ENCODE measurements at places on chromosomes 3 and 15.
A peak's percentile ranks its signal among the peaks of the same experiment; 100 is the strongest.

DNA sequence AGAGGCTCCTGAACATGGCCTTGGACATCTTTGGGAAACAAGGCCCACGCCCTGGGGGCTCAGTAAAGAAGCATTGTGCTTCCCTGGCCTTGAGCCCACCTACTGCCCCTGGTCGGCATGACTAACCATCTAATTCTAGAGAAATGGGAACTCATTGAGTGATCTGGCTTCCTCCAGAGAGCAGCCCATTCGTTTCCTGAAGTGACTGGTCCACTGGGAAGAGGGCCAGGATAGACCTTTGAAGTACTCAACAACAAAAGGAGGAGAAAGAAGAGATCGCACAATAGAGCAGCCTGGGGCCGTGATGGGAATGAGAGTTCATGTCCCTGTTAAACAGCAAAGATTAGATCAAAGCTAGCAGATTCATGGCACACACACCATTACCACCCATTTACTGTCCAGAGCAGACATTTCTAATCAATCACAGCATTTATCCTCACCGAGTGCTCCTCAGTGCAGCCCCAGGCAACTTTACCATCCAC lies 514.4 kb upstream of the PROK2 start:
- DNase-seq = no peak

- no peak for DNase-seq
These were observed 72.7 kb upstream of the LRTM1 start for GRCh38 chr3:55000546-55000945.

DNA sequence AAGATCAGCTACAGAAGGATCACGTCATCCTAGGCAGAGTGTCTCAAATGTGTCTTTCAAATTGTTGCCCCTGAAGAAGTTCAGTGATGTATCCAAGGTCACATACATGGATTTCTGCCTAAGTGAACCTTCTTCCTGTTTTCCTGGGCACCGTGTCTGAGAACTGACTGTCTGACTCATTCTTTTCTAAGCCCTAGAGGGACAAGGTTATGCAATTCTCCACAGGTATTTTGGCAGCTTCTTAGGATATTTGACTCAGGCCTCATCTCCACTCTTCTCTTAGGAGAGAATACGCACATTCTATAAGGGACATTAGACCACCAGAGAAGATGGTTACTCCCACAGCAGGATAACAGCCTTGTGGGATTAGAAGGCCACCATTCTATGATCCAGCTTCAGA lies 391.9 kb upstream of the THBS1 start:
- no peak for DNase-seq

DNA sequence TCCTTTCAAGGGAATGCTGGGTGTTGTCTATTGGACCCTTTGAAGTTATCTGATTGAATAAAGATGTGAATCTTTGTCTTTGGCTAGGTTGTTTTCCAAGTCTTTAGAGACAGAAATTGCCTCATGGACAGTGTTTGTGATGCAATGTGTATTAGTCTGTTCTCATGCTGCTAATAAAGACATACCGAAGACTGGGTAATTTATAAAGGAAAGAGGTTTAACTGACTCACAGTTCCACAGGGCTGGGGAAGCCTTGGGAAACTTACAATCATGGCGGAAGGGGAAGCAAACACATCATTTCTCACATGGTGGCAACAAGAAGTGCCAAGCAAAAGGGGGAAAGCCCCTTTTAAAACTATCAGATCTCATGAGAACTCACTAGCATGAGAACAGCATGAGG lies 88.8 kb upstream of the PLXND1 start:
- no peak for DNase-seq

- no peak for DNase-seq
These were observed 102.5 kb downstream of the IQSEC1 start for GRCh38 chr3:12970684-12971083.

GRCh38 chr3:41701191-41701698 lies 260.7 kb downstream of the ULK4 start:
- no peak for DNase-seq

DNA sequence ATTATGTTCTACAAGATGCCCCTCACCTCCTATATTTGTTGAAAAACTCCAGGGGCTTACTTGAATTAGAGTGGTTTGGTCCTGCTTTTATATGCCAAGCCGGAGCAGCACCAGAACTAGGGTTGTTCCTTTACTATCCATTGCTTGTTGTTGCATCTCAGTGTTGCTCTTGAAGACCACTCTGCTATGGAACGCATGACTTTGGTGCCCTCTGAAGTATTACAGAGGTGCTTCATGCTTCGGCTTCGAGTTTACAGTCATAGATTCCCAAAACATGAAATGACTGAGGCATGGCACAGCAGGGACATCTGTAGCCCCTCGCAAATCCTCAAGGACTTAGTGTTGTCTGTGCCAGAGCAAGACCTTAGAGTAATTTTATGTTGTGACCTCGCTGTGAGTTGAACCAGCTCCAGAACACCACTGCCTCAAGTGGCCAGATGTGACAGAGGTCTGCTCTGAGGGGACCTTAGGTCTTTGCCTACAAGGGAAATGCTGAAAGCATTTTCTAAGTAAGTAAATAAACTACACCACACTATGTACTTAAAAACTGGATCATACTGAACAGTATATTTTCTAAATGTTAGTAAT lies 67.2 kb upstream of the SIAH2 start:
- no peak for DNase-seq

- no peak for DNase-seq
These were observed 10.5 kb upstream of the TM4SF19 start for GRCh38 chr3:196348698-196349097.

GRCh38 chr3:196174652-196175051 lies 36.5 kb downstream of the ZDHHC19 start:
- no peak for DNase-seq

- DNase-seq = no peak
These were observed 3.4 kb upstream of the TLR9 start for GRCh38 chr3:52228751-52229291.

- DNase-seq = no peak
These were observed 249.8 kb downstream of the AGBL1 start for GRCh38 chr15:86329311-86330013.

GRCh38 chr15:86135041-86135440 lies 55.4 kb downstream of the AGBL1 start:
- DNase-seq = no peak

- no peak for DNase-seq
These were observed 42.5 kb downstream of the CA12 start for GRCh38 chr15:63339006-63339766.

- no peak for DNase-seq
These were observed 19.9 kb downstream of the SPICE1 start for GRCh38 chr3:113495035-113495434.

GRCh38 chr3:70880421-70880820 lies 568.0 kb upstream of the MDFIC2 start:
- no peak for DNase-seq

DNA sequence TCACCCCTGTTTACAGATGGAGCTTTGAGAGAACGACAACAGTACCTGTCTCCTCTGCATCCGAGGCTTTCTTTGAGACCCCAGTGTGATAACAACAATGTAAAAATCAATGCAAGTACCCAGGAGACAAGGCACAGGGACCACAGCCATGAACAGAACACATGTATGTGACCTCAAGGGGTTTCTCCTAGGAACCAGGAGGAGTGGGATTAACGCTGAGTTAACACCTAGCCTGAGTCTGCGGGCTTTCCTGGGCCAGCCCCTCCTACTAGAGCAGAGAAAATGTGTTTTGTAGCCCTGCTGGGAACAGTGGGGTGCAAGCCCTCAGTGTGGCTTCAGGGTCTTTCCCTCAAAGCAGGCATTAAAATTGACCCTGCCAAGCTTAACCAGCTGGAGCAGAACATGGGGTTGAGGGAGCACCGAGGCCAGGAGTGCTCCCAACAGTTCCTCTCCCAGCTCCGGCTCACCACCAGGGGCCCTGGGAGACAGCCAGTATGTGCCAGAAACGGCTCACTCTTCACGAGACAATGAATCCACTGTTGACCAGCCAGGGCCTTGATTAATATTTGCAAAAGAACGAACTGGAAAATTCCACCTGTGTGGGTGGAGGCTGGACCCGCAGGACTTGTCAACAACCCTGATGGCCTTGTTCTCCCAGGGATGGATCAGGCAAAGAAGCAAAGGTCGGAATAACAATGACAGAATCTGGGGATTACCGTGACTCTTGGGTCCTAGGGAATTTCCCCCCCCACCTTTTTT lies 3.6 kb downstream of the CHDH start:
- no peak for DNase-seq

GRCh38 chr3:2770451-2770850 lies 339.7 kb downstream of the IL5RA start:
- DNase-seq = no peak

DNA sequence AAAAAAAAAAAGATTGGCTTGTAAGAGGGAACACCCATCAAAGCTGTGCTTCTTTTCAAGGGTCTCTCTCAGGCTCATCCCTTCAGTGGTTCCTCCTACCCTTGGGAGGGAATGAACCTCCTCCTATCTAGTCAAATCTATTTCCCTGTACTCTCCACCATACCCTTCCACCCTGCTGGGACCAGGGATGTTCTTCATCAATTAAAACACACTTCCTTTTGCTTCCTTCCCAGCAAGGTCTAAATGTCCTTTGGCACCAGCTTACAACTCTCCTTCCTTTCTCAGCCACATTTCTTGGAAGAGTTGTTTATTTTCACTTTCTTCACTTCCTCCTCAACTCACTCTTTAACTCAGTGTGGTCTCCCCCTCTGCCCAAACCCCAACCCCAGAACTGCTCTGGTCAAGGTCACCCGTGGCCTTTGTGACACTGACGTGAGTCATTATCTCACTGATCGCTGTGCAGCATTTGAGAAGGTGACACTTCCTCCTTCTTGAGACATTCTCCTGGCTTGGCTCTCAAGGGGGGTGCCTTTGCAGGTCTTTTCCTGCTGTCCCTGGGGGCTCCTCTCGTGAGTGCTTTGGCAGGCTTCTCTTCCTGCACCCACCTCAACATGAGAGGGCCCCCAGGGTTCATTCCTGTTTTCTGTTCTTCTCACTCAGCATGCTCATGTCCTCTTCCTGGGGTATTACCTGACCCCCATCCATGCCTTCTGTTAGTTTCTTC lies 210.5 kb upstream of the TLE3 start:
- DNase-seq = peak; percentile 6

DNA sequence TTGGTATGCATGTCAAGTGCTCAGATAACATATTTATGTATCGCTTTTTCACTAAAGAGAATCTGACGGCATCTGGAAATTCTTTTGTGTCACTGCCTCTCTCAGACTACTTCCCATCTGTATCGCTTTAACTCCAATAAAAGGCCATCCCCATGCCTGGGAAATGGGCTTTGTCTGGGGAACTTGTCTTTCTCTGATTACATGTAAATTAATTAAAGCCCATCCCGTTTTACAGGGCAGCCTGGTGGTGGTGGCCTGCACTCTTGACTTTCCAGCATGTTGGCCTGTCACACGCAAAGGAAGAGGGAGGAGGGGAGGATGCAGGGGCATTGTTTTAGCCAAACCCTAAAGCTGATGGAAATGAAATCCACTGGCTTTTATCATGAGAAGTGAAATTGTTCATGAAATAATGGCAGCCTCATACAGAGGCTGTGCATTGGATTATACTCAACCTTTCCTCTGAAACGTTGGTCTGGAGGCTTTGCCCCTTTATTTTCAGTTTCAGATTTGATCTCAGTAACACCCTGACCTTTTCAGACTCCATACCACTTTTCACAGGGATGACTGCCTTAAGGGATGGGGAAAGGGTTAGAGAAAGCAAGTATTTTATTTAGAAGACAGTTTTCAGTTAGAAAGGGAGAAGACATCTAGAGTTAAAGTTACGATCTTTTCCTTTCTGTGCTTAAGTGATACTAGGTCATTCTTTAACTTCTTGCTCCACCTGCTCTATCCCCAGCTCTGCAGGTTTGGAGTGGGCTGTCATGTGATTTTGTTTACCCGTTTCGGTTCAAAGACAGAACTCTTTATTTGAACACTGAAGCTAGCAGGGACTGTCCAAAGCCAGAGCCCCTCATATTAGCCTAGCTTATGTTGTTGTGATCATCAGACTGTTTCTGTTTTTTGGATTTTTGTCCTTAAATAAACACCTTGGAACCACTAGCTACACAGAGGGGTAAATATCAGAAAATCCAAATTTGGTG lies 94.6 kb upstream of the CTDSPL start:
- DNase-seq = no peak
